ENCODE measurements at places on chromosomes 13 and 19.

DNA sequence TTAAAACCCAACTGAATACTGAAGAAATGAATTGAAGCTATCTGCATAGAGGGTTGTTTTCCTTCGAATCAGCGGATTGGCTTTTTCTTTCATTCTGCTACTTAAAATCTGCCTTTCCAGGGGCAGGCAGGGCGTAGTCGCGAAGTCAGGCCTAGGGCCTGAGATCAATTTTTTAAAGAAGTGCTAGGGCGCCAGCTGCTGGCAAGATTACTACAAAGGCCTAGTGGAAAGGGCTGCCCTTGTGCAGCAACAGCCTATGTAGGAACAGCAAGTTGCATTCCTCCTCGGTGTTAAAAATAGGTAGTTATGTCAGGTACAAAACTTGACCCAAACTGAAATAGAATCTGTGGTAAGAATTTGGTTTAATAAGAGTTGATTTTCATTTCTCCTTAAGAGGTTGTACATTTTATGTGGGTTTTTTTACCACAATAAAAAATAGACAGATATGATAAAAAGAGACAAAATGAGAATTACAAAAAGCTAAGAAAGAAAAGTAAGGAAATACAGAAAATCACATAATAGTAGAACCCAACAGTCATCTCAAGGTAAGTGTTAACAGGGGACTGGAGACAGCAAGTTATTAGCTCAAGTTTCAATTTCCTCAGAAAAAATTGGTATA, 9.5 kb upstream of the URAD start:
- no peak for DNase-seq

GRCh38 chr13:90776051-90776748, 571.3 kb upstream of the MIR17HG start:
- DNase-seq = no peak

- DNase-seq = no peak
These were observed 53.0 kb downstream of the LRCH1 start for GRCh38 chr13:46605825-46606554.

GRCh38 chr13:50990818-50991506, 81.4 kb downstream of the RNASEH2B start:
- peak; percentile 37 for DNase-seq

- no peak for DNase-seq
These were observed 29.2 kb upstream of the MLNR start for GRCh38 chr13:49190901-49191300.

DNA sequence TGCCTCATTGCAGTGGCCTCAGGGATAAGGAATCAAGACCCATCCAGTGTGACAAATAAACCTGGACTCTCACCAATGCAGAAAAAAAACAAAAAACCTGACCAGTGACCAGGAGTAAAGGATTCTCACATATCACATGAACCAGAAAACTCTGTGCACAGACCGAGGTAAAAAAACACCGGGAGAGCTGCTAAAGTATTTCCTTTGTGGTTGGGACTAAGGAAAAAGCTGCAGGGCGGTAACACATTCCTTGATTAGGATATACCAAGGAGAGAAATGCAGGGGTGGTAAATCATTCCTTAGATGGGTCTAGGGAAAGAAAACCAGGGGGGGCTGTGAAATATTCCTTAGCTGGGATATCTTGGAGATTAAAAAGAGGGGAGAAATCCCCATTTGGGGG, 64.8 kb upstream of the ZNF85 start:
- no peak for DNase-seq

- DNase-seq = no peak
These were observed 5.9 kb downstream of the RPL18A start for GRCh38 chr19:17865364-17866311.

- DNase-seq = no peak
These were observed 49.9 kb downstream of the SLC7A9 start for GRCh38 chr19:32819419-32820400.

DNA sequence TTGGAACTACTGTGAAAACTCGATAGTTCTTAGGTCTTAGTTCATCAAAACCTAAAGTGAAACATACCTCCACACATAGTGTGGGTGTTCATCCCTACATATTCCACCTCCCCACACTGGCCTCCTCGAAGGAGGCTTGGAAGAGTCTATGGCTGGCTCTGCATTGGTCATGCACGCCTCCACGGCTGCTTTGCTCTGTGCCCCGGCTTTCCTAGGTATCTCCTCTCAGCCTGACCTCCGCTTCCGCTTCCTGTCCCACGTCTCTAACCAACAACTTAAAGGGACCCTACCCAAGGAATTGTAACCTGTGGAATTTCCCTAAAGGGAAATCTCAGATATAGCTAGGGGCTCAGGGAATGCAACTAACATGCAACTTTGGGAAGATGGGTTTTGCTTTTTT, 79.7 kb upstream of the MBNL2 start:
- no peak for DNase-seq

- DNase-seq = no peak
These were observed 165.6 kb upstream of the MIR17HG start for GRCh38 chr13:91181892-91182291.

DNA sequence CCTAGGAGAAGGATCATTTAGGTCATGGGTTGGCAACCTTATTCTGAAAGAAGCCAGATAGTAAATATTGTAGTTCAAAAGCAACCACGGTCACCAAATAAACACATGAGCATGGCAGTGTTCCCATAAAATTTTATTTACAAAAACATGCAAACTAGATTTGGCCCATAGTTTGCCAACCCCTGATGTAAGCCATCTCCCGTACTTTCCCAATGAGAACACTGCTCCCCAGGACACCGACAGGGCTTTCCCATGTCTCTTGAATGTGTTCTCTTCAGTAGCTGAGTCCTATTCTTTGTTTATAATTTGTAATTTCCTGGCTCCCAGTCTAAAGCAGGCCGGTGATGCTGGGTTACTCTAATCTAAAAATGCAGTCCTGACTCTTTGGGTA, 239.6 kb downstream of the LHFPL6 start:
- DNase-seq = no peak

DNA sequence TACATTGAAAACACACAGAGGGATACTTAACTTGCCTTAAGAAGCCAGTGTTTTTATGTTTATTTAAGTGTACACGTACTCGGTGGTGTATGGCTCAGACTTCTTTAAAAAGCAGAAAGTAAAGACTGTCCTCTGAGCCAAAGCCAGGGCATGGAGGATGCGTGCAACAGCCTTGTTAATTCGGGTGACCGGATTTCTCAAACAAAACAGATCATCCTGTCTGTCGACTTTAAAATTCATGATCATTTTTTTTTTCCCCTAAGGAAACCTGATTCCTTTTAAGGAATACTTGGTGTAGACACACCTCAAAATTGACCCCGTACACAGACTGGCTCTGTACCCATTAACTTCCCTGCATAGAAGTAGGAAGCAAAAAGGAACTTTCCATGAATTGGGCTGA, 124.7 kb upstream of the RNF113B start:
- no peak for DNase-seq

DNA sequence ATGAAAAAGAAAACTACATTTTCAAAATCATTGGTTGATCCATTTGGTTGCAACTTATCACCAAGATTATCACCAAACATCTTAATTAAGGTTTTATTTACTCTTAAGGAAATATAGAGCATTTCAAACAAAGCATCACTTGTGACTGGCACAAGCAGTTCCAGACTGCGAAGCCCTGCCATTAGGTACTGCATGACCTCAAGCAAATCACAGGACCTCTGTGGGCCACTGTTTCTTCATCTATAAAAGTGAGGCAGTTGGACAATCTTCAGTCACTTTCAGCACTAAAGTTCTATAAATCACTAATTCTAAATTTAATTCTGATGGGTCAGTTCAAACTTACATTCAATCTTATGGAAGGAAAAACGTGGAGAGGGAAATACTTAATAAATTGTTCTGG, 2.0 kb downstream of the ELF1 start:
- peak; percentile 10 for DNase-seq

DNA sequence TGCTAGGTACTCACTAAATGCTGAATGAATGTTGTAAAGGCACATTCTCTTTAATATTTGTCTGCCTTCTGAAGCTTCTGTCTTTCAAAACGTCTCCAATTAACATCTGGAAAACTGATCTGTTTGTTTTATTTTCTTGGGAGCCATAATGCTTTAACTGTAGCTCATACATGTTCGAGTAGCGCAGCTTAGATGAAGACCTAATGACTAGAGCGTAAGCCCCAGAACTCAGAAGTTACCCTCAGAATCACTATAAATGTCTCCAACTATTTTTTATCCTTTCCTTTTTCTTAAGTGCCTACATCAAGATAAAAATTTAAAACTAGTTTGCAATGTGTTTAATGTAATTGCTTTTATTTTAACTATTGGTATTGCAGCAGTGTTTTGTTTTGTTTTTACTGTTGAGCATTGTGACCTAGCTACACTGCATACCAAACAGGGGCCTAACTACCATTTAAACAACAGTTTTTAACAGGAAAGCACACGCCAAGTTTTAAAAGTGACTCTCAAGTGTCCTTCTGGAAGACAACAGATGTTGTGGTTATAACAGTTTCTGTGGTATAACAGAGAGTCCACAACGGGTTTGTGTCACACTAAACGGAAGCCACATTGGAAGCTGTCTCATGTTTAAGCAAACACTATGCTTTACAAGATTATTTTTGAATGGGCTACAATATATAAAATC, 42.0 kb downstream of the MRPL57 start:
- no peak for DNase-seq

DNA sequence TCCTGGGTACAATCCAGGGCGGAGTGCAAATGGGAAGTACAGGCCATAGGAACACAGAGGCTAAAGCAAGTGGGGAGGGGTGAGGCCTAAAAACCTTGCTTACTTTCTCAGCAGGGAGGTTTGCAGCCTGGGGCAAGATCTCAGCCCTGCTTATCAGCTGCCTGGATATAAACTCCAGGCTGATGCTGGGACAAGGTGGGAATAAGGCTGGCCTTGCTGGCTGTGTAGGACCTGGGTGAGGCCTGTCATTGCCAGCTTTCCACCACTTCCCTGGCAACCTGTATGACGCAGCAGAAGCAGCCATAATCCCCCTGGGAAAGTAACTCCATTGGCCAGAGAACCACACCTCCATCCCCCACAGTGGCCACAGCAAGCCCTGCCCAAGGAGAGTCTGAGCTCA, 279.1 kb upstream of the ATXN8OS start:
- DNase-seq = no peak

DNA sequence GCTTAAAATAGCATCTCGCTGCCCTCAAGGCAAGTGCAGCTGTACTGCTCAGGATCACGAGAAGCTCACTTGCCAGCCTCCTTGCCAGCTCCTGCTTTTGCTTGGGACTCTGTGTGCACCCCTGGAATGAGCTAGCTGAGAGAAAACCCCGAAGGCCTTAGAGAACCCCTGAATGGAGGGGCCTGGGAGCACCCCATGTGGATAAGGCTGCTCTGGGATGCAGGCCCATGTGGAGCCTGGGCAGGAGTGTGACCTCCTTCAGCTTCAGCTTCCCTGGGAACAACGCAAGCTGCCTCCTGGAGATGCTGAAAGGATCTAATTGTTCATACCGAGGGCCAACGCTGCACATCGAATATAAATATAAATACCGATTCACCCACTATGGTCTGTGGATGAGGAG, 109.2 kb downstream of the HSPH1 start:
- DNase-seq = no peak

DNA sequence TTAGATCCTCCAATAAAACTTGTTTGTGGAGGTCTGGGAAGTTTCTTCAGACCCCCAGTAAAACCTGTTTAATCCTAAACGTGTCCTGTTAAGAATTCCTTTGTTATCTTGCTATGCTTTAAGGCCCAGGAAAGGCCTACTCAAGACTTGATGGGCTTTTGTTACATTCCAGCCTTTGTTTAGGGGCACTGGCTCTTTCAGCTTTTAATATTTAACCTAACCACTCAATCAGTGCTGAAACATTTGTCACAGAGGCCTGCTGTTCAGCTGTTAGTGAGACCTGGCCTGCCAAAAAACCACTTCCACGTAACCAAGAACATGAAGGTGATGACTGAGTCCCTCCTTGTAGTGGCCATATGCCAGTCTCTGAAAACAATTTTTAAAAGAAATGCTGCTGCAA, 41.7 kb downstream of the PCDH17 start:
- no peak for DNase-seq

- DNase-seq = no peak
These were observed 212.8 kb downstream of the SLITRK6 start for GRCh38 chr13:85586422-85586831.

DNA sequence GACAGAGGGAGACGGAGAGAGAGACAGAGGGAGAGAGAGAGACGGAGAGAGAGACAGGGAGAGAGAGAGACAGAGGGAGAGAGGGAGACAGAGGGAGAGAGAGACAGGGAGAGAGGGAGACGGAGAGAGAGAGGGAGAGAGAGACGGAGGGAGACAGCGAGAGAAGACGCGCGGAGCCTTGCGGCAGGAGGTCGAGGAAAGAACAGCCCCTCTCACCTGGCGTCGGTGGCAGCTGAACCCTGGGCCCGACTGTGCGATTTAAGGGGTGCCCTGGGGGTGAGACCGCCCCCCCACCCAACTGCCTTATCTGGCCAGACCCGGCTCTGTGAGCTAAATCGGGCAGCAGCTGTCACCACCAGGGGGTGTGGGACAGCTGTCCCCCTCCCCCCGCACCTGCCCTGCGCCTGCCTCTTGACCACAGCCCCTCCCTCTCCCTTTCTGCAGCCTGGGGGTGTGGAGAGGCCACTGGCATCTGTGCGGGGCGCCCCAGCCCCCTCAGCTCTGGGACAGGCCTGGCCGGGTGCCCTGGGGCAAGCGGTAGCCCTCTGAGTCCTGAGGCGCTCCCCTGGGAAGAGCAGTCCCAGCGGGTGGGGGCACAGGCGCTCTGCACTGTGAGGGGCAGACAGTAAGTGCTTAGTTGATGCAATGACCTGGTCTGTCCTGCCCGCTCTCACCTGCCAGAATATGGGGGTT, 10.8 kb downstream of the JOSD2 start:
- no peak for DNase-seq

DNA sequence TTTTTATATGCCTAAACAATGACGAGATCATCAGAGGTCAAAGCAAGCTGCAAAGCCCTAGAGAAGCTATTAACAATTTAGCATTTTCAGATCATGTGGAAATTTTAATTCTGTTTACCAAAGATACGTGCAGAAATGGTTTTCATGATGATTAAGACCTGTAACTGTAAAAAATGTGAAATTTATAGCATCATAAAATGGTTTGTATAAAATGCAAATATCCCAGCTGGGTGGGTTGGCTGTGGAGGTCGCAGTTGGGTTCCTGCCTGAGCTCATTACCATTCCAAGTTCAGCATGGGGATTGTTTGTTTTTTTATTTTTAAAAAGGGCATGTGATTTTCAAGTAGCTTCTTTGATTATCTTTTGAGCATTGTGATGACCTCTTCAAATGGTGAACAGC, 47.9 kb upstream of the SIAH3 start:
- no peak for DNase-seq

GRCh38 chr13:112062072-112062567, 4.8 kb upstream of the SOX1 start:
- DNase-seq = no peak

DNA sequence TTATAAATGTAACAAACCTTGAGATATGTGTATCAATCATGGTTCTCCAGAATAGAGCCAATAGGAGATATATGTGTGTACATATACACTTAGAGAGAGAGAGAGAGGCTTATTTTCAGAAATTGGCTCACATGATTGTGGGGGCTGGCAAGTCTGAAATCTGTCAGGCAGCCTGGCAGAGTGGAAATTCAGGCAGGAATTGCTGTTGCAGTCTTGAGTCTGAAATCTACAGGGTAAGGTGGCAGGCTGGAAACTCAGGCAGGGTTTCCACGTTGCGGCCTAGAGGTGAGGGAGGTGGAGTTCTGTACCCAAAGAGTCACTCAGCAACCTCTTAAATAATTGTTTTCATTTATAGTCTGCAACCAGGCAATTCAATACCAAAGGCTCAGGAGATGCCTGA, 218.4 kb downstream of the B3GLCT start:
- peak; percentile 7 for DNase-seq
